ENCODE measurements at places on chromosomes 3 and 15.
A peak's percentile ranks its signal among the peaks of the same experiment; 100 is the strongest.

GRCh38 chr15:82159922-82160321, 102.6 kb downstream of the EFL1 start:
- no peak for DNase-seq

DNA sequence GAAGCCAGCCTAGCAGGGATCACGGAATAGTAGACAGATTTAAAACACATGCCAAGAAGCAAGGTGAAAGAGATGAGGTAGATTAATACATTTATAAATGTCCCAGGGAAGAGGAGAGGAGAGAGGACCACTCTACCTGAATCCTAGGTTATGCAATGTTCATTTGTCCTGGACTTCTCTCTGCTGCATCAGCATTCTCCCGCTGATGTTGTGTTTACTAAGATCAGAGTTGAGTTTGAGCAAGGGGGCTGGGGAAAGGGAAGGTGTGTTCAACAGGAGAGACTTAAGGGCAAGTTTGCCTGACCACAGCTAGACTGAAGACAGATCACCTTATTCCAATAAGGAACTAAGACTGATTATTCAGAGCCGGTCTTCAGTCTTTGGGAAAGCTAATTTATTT, 1.1 kb upstream of the KPNA1 start:
- DNase-seq = no peak

GRCh38 chr3:38579551-38580449, 69.7 kb downstream of the SCN5A start:
- DNase-seq = no peak

DNA sequence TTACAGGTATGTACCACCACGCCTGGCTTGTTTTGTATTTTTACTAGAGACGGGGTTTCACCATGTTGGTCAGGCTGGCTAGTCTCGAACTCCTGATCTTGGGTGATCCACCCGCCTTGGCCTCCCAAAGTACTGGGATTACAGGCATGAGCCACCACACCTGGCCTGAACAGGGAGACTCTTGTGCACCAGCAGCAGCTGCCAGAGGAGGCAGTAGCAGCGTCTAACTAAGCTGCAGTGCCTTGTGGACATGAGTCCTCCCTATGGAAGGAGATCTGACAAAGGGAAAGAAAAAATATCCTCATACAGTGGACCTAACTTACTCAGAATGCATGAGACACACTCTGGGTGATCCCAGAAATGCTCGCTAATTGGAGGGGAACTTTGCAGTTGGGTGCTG, 36.8 kb upstream of the NEO1 start:
- no peak for DNase-seq

DNA sequence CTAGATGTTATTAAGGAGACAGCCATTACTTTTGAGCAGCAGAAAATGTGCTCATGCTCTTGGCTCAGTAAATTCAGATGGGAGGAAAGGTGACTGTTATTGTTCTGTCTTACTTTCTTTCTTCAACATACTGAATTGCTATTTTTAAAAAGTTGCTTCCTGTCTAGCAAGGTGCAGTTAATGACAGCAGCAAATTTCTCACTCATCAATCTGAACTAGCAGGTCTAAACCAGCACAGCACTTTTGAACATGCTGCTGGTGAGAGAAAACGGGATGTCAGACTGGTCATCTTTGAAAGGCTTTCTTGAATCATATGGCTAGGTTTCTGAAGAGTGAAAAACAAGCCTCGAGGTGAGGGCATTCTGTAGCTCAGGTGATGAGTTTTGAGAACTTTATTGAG, 384.7 kb downstream of the MFSD1 start:
- DNase-seq = no peak

GRCh38 chr3:122902326-122902725, 107.5 kb downstream of the SLC49A4 start:
- no peak for DNase-seq

DNA sequence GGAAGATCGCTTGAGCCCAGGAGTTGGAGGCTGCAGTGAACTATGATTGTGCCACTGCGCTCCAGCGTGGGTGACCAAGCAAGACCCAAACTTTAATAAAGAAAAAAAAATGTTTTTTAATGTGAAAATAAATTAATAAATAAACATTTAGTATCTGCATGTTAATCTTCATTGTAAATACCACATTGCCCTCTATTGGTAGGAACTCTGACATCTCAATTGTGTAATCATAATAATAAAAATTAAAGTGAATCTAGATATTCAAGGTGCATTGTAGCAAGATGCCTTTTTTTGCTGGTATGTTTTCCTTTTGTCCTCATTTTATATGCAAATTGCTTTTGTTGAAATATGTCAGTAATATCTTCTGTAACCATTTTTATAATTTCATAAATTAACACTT, 95.0 kb upstream of the LIMD1 start:
- no peak for DNase-seq

DNA sequence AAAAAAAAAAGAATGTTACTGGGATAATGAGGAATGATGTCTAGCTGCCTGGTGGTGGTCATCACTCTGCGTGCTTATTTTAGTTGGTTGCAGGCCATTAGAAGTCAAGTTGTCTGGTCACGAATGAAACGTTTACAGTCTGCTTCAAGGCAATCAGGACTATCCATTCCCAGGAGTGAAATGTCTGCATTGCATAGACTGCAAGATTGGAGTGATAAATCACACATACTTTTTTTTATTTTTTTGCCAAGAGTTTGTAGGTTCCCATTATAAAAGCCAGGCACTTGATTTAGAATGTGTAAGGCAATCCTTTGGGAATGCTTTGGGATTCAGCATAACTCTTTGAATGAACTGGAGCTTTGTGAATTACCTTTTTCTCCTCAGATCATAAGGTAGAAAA, 132.3 kb downstream of the STAC start:
- no peak for DNase-seq

DNA sequence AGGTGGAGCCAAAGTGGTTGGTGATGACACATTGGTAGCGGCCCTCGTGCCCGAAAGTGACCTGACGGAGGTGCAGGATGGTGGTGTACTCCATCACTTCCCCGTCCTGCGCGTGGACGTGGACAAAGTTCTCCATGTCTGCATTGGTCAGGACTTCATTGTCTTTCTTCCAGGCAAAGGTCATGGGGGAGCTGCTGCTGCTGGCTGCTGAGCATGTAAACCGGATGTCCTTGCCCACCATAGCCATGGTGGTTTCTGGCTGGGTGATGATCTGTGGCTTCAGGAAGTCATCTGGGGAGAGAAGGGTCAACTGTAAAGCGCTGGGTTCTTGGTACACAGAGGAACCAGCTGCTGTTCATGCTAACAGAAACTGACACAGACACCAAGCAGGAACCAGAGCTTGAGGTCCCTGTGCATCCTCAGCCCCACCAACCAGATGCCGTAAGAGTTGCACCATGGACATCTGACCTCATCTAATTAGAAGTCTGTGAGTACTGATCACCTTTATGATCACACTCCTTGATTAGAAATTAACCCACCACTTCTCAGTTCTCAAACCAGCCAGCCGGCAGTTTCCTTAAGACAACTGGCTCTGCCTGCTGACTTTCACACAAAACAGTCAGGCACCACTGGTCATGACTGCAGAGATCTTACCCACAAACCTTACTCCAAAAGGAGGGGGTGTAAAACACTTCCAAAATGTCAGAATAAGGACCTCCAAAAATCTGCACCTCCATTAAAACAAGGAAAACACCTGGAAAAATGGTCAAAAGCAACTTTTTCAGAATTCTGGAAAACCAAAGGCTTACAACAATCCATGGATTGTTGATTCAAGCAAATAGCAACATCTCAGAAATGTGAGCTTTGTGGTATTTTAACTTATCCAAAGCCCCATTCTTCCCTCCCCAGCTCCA, 114.6 kb downstream of the LRIG1 start:
- no peak for DNase-seq

DNA sequence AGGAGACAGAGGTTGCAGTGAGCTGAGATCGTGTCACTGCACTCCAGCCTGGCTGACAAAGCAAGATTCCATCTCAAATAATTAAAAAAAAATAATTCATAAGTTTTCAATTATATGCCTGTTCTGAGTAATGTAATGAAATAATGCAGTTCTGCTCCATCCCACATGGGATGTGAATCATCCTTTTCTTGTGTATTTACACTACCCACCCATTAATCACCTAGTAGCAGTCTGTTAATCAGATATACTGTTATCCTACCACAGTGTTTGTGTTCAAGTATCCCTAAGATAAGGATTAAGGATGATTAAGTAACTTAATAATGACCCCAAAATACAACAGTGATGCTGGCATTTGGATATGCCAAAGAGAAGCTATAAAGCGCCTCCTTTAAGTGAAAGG, 38.8 kb downstream of the PIGB start:
- no peak for DNase-seq

DNA sequence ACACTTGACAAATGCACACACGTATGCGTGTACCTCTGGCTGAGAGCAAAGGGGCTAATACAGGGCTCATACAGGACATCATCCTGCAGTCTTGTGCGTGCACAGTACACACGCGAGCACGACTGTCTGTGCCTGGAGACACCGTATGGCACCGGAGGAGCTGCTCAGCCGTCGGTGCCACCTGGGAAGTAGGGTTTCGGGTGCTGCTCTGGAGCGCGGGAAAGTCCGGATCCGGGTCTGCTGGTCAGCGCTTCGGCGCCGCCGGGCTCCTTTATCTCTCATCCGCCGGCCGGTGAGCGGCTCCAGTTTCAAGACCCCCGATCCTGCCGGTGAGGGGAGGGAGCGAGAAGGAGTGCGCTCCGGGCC, 9.3 kb downstream of the FOXL2 start:
- no peak for DNase-seq

- no peak for DNase-seq
These were observed 5.3 kb downstream of the ZNF620 start for GRCh38 chr3:40511031-40511718.

GRCh38 chr15:90025489-90026033, 24.4 kb downstream of the ZNF710 start:
- no peak for DNase-seq

- no peak for DNase-seq
These were observed 306.8 kb upstream of the ATP11B start for GRCh38 chr3:182486463-182486862.

GRCh38 chr3:139945386-139945785, 10.4 kb downstream of the CLSTN2 start:
- no peak for DNase-seq

- DNase-seq = peak; percentile 45
These were observed 203.3 kb downstream of the MBNL1 start for GRCh38 chr3:152471814-152472671.

DNA sequence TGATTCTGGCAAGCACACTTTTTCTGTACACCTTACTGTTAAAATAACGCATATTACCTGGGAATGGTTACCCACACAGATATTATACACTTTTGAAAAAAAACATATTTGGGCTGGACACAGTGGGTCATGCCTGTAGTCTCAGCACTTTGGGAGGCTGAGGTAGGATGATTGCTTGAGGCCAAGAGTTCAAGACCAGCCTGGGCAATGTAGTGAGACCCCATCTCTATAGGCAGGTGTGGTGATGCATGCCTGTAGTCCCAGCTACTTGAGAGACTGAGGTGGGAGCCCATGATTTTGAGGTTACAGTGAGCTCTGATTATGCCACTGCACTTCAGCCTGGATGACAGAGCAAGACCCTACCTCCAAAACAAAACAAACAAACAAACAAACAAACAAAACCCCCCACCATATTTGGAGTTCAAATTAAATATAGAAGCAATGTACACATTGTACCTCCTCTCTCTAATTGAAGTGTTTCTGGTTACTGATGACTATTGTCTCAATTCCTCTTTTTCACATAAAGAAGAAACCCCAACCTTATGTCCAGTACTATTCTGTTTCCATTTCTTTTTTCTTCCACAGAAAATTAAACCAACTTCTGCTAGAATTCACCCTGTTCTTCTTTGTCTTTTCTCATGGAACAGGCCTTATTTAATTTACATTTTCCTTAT, 152.6 kb upstream of the UMPS start:
- no peak for DNase-seq

- no peak for DNase-seq
These were observed 246.1 kb upstream of the ATP10A start for GRCh38 chr15:26109203-26109602.

GRCh38 chr15:33304924-33305323, 5.8 kb upstream of the RYR3 start:
- DNase-seq = no peak

DNA sequence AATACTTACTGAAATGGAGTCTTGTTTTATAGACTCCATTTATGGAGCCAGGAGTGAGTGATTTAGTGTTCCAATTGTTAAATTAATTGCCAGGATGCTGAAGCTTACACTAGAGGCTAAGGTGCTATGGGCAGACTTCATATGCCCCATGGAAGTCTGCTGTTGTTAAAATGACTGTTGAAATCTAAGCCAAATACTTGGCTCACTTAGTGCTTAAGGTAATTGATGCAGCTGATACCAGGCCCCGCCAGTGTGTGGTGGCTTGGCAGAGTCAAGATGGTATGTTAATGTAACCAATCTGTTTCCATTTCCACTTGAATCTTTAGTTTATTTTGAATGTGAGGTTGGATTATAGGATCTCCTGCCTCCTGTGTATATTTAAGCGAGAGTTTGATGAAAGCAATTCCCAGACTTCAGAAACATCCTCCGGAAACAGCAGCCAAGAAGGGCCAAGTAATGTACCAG, 187.1 kb downstream of the ITPR1 start:
- DNase-seq = no peak

GRCh38 chr15:29239395-29239794, 30.2 kb downstream of the NSMCE3 start:
- DNase-seq = no peak

DNA sequence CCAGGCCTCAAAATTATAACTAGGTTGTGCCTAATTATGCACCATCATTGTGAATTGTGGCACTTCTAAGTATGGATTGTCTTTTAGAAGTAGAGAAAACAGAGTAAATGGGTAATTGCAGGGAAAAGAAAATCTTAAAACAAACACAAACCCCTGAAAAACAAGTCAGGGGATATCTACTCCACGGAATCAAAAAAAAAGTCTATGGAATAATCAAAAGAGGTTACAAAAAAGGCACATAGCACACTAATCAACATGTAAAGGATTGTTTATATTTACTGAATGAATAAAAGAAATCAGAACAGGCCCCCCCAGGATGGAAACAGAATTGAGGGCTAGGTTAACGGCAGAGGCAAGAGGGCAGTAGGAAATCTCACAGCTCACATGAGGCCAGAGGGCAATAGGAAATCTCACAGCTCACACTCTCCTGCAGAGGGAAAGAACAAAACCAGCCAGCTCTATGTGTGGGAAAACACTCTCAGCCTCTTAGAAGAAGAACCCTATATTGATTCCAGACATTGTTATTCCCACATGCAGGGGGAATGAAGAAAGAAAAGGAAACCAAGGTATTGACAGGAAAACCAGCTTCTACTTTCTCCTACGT, 72.7 kb upstream of the FNDC3B start:
- no peak for DNase-seq

- no peak for DNase-seq
These were observed 181.1 kb downstream of the SOX2 start for GRCh38 chr3:181892848-181893247.

- DNase-seq = peak; percentile 50
These were observed 519 bp downstream of the LYSMD2 start for GRCh38 chr15:51736751-51737521.

DNA sequence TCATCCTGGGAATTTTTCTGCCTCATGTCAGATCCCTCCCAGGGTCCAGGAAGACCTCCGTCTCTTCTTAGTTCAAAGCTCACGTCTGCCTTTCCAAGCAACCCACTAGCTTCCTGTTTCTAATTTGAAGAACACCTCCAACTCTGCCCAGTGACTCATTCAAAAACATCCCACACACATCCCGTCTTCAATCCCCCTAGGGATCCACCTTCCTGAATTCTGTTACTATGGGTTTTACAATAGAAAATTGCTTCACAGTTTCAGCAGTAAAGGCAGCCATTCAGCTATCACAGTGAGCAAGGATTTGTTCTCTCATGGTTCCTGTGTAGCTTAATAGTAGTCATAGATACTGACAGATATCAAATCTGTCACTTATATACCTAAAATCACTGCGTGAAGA, 308.3 kb upstream of the CCDC54 start:
- DNase-seq = no peak
